ACHN (cell line): ENCODE measurements at places on chromosomes 7 and 10.

DNA sequence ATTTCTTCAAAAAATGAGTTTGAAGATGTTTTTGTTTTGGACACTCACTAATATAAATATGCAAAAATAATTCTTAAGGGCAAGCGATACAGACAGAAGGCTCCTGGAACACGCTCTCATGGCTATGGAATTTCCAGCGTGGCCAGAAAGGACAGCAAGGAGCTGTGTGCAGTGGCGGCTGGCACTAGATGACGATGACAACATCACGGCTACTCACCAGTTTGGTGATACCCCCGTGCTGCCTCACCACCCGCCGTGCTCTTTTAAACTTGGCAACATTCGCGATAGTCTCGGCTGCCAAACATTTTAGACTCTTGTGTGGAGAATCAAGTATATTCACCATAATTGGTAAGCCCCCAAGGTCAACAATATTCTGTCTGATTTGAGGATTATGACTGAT is 54.9 kb downstream of the ODAD2 start:
- no peak for DNase-seq

GRCh38 chr10:38228394-38228793 is 134.3 kb downstream of the ZNF37A start:
- no peak for DNase-seq

- DNase-seq: no peak
Observed at GRCh38 chr7:63014792-63015191, 983.9 kb upstream of the ZNF722 start.

DNA sequence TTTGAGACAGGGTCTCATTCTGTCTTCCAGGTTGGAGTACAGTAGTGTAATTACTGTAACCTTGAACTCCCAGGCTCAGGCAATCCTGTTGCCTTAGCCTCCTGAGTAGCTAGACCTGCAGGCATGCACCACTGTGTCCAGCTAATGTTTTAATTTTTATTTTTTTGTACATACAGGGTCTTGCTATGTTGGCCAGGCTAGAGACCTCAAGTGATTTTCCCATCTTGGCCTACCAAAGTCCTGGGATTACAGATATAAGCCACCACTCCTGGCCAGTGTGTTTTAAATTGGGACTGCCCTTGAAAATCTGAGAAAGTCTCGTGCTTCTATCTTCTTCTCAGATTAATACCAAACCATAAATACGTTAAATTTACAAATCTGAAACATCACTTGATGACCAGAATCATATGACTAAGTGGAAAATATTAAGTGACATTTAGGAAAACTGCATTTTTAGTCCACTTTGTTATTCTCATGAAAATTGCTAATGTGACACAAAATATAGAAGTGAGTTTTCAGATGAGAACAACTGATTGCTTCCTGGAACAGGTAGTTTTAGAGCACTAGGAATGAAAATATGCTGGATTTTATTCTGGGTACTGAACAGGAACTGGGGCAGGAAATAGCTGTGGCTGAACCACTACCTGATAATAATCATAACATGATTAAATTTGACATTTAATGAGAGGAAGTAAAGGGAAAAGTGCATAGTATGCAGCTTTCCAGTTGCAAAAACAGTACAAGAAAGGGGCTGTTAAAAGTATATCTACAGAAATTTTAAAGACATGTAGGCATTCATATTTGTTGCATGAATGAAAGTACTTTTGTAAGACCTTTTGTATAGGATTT is 4.2 kb downstream of the PHTF2 start:
- DNase-seq: no peak

- peak; percentile 93 for DNase-seq
Observed at GRCh38 chr7:47669178-47669891, 87.4 kb upstream of the TNS3 start.

DNA sequence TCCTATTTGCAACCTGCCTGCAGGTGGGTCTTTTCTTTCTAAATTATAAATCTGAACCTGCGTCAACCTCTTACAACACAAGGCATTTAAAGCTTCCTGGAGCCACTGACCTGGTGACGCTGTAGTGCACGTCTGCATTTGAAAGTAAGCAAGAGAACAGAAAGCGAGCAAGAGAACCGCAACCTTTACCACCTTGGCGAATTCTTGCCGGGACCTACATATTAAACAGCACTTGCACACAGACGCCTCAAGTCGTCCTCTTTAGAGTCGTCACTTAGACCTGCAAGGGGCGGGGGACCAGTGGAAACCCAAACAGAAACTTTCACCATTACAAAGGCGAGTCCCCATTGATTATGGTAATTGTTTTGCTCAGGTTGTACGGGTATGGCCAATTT is 9.5 kb downstream of the GLI3 start:
- no peak for DNase-seq

DNA sequence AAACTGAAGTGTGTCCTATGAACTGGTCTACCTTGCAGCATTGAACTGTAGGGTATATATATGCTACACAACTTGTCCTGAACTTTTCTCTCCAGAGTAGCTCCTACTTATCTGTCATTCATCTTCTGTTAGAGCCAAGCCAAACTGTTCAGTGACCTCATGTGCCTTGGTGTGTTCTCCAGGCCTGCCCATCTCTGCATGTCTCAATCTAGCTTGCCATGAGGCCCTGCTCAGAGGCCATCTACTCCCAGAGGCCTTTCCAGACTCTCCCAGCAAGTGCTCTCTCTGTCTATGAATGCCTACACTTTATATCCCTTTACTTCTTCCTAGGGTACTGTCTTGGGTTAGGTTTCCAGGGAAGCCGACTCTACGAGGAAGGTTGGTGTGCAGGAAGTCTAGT is 99.8 kb upstream of the MTPN start:
- DNase-seq: no peak

DNA sequence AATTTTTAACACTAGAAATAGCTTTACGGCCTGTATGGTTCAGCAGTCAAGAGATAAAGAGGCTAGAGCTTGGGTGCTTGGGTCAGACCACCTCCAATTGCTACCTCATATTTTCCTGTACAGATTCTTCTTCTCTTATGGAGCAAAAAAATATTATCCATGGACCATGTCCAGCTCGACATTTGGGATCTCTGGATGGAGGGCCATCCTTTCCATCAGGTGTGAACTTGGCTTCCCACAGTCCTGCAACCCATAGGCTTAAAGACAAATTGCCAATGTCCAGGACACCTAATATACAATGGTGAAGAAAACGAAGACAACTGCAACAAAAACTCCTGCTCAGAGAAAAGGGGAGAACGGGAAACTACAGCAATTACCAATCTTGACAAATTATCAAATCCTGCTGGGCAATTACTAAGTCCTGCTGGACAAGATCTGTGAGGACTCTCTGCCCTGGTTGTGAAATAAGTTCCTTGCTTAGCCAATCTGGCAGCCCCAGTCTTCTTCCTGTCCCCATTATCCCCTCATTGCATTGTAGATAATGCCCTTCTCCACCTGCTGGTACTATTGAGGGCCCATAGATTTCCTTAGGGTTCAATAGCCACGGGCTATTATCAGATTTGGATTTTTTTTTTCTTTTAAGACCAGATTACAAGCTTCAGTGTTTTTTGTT is 42.0 kb upstream of the BRAF start:
- DNase-seq: no peak

GRCh38 chr7:5420067-5420880 is 3.4 kb downstream of the TNRC18 start:
- peak; percentile 39 for DNase-seq

- no peak for DNase-seq
Observed at GRCh38 chr10:112490545-112490944, 43.5 kb downstream of the VTI1A start.

GRCh38 chr7:5758753-5759335 is 22.6 kb downstream of the RNF216 start:
- DNase-seq: no peak

- DNase-seq: no peak
Observed at GRCh38 chr7:101795461-101795860, 22.0 kb upstream of the CUX1 start.
